ENCODE measurements at places on chromosomes 12 and 14.

GRCh38 chr14:77557391-77557790, 58.8 kb upstream of the ISM2 start:
- DNase-seq: no peak

GRCh38 chr14:23582906-23583760, 4.5 kb upstream of the JPH4 start:
- DNase-seq: no peak

DNA sequence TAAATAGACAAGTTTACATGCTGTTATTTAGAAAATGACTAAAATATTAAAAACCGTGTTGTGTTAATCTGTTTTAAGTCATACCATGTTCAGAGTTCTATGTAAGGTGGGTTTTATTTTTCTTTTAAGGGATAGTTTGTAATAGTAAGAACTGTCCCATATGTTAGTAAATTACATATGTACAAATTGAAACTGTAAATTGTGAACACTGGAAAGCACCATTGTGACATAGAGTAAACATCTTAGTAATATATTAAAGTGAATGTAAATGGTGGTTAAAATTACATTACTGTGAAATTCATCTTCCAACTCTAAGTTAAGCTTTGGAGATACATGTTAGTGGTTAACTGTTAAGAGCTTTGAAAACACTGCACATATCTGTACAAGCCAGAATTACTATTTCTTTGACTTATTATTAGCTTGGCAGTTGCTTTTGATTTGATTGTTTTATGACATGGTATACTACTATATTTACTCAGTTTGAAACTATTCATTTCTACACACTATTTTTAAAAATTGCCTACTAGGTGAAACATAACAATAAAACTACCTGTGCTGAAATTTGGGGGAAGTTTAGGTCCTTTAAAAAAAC, 27.4 kb upstream of the DIP2B start:
- DNase-seq: no peak

DNA sequence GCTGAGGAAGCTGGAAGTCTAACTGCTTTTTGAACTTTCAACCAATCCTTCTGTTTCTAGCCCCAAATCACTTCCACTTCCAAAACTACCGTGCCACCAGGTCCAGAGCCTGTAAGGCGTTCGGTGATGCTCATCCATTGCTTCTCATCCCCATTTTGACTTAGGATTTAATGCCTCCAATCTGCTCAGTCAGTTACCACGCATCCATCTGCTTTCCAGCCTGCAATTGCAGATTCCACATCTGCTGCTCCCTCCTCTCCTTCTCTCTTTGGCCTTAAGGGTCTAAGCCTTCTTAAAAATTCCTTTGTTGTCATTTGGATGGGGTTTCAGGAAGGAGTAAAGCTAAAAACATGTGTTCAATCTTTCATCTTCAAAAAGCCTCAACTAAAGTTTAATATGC, 74.7 kb downstream of the TUNAR start:
- DNase-seq: no peak

DNA sequence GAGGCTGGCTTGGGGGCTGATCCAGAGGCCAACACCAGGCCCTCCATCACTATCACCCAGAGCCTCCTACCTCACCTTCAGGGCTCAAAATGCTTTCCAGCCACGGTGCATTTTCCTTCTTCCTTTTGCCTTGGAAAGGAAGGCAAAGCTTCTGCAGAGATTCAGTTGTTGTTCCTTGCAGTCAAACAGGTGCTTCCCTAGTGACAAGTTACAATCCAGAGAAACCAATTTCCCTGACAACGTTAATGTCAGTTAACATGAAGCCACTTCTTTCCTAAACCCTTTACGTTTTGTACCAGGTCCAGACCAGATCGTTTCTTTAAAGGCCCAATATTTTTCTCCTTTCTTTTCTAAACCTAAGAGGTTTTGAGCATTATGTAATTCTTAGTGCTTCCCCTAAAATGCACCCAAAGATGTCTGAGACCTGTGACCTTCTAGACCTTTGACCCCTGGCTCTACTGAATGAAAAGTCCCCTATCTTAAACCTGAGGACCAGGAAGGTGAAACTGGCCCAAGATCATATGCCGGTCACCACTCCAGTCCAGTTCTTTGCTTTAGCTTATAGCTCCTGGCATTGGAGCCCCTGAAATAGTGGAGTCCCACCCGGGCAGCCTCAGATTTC, 211.5 kb downstream of the SLC41A2 start:
- DNase-seq: no peak

- DNase-seq: no peak
These were observed 69.4 kb upstream of the RHOJ start for GRCh38 chr14:63134801-63135200.

GRCh38 chr12:119183942-119184695, 5.4 kb downstream of the HSPB8 start:
- peak; percentile 67 for DNase-seq

DNA sequence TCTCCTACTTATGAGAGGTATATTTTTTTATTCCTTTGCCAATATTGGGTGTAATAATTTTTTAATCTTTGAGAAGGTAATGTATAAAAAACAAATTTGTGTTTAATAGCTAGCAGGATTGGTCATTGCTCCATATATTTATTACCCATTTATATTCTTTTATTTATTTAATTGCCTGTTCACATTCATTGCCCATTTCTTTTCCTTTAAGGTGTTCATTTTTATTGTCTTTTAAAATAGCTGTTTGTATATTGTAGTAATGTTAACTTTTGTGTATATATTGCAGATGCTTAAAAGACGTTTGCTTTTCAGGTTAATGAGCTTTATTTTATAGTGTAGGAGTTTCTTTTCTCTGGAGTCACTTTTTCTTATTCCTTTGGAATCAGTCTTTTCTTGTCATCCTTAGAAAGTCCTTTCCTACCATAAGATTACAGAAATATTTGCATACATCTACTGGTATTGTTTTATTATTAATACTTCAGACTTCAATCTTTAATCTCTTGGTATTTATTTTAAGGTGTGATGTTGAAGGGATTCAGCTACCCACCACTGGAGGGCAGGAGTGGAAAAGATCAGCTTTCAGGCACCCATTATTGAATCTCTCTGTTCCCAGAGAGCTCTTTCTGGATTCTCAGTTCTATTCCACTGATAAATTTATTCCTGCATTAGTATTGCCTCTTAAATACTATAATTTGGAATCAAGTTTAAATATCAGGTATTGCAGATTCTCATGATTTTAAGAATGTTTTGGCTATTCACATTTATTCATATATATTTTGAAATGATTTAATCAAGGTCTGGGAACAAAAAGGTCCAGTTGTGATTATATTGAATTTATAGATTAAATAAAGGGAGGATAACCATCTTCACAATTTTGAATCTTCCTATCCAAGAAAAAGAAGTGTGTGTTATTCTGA, 17.3 kb downstream of the PPM1A start:
- no peak for DNase-seq

DNA sequence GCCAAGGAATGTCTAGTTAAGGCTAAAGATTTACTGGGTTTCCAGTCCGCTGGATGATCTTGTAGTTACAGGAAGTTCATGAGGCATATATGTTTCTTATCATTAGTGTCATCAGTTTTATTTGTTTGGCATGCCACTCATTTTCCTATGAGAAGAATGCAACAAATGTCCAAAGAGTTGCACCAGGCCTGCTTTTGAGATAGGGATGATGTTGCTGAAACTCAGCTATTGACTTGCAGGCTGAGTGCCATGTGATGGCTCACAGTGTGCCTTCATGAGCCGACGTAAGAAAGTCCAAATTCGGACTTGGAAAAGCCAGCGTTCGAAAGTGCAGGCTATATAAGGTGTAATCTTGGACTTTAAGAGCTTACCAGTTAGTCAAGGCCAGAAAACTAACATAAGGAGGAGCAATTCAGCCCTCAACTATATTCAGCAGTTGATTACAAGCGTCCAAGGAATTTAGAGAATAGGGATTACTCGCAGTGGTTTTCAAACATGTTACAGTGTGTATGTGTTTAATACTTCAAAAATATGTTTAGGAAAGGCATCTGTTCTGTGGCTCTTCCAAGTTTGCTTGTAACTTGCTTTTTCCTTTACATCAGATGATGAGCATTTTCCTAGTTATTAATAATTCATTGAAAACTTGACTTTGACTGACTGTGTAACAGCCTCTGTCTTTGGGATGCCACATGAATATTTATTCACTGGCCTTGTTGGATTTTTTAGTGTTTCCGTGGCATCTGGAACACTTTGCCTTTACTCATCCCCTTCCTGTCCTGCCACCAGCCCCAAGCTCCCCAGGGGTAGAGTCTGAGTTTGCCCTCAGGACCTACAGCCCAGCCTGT, 101.3 kb downstream of the LGMN start:
- no peak for DNase-seq

GRCh38 chr12:99027461-99027860, 382.4 kb downstream of the APAF1 start:
- no peak for DNase-seq

- no peak for DNase-seq
These were observed 29.4 kb downstream of the ELK3 start for GRCh38 chr12:96223411-96224218.

GRCh38 chr14:59018978-59019377, 169.5 kb upstream of the DAAM1 start:
- DNase-seq: no peak

DNA sequence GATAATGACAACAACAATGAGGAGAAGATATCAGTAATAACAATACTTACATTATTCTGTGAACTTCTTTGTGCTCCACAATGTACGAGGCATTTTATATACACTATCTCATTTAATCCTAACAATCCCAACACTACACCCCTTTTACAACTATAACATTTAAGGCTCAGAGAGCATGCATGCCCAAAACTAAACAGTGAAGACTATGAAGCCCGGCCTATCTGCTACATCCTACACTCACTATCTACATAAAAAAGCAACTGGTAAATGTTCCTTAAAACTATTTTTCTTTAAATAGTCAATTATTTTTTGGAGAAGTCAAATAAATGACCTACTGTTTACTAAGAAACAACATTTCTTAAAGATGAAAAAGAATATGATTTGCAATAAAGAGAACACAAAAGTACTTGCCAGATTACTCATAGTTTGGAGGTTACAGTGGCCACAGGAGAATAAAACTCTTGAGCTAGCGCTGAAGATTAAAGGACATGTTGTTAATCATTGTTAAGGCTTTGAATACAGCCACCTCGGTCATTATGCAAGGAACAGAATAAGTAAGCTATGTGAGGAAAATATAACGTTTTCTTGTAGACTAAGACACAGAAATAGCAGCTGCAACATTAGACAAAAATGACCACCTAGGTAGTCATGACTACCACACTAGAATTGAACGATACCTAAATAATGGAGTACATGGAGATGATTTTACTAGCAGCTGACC, 56.7 kb downstream of the EPS8 start:
- no peak for DNase-seq
